ENCODE measurements at places on chromosomes 13 and 19.
A peak's percentile ranks its signal among the peaks of the same experiment; 100 is the strongest.

DNA sequence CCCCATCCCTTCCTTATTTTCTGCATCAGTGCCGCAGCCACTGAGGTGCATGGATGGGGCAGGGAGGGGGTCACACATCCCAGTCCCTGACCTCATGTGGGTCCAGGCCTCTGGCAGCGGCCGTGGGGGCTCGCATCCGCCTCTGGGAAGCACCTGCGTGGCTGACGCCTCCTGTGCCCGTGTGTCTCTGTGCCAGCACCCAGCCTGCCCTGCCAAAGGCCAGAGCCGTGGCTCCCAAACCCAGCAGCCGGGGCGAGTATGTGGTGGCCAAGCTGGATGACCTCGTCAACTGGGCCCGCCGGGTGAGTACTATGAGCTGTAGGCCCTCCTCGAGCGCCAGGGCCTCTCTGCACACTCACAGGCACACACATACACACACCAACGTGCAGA lies 4.9 kb downstream of the NDUFS7 start:
- DNase-seq = no peak

DNA sequence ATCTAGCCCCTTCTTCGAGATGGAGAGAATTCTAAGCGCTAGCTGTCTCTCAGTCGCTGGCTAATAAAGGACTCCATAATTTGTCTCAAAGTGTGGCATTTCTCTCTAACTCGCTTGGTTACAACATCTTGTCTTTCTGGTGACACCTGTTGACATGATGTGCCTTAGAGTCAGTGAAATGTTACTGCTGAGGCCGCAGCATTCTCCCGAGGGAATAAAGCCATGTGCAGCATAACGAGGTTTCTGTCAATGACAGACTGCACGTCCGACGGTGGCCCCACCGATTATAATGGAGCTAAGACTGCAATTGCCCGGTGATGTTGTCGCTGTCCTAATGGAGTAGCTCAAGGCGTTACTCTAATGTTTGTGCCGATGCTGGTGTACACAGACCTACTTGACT lies 20.3 kb upstream of the GPR32 start:
- no peak for DNase-seq

GRCh38 chr13:41136396-41137031 lies 3.9 kb upstream of the KBTBD6 start:
- no peak for DNase-seq

DNA sequence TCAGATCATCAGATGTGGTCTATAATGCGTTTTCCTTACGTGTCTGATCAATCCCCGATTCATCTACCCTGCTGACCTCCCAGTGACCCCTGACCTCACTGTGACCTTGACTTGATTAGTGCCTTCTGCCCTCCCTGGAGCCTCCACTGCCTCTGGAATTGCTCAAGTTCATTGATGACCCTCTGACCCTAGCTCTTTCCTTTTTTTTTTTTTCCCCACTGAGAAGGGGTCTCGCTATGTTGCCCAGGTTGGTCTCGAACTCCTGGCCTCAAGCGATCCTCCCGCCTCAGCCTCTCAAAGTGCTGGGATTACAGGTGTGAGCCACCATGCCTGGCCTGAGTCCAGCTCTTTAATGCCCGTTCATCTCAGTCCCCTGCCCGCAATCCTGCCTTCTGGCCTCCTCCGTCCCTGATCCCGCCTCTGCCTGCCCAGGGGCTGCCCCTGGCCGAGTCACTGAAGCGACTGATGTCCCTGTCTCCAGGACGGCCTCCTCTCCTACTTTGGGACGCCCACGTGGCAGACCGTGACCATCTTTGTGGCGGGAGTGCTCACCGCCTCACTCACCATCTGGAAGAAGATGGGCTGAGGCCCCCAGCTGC lies 4.0 kb upstream of the FTL start:
- no peak for DNase-seq

DNA sequence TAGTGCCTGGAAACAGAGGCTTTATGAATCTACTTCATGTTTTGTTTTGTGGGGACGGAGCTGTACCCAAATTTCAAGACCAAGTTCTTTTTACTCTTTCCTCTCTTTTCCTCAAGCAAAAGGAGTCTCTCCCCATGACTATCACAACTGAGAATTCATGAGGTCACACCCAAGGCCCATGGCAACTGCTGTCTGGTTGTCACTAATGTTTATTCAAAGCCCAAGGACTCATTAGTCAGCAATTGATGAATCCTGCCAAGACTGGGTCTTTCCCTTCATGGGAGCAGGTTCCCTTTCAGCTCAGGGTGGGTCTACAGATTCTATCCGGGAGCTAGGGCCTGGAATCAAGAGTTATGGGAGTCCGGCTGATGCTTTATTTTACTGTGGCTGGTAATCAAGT lies 441.5 kb upstream of the PCDH20 start:
- DNase-seq = no peak

DNA sequence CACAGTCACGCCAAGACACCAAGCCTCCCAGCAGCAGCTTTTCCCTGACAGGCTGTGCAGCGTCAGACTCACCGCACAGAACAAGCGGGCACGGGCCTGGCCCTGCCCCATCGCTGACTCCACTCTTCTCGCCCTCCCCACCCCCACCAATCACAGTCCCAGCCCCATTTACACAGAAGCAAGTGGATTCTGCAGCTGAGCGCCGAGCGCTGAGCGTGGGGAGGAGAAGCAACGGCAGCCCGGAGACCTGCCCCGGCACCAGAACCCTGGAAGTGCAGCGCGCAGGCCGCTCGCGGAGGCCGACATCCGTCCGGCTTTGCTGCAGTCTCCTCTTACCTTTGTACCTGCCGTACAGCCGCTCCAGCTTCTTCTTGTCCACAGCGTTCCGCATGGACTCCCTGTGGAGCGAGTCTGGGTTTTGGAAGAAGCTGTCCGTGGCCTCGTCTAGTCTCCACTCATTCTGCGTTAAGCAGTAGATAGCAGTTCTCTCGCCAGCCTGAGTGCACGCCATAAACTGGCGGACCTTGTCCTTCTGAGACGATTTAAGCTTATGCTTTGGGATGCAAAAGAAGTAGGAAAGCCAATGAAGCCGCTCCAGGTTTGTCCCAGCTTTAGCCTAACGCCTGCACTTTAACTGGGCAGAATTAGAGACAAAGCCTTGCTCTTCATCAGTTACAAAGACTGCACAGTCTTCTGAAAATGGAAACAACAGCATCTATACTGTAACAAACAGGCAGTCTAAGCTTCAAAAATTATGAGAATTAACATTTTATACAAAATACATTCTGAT lies 6.8 kb downstream of the DCUN1D2 start:
- DNase-seq = no peak

DNA sequence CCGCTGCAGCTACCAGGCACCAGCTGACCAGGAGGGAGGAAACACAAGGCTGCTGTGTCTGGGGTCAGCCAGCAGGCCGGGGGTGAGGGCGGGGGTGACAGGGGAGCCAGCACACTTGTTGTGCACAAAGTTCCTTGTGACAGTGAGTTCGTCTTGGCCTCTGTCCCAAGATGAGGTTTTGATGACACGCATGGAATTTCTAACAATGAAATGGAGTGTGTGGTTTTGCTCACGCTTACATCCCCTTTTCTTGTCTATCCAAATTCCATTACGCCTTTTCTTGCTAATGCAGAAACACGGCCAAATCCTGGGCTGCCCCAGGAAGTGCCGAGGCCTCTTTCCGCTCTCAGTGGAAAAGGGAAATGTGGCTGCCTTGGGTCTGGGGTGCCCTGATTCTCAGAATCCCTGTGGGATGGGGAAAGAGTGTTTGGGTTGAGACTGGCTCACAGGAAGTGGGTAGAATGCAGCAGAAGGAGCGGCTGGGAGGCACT lies 73.8 kb downstream of the GADD45B start:
- DNase-seq = peak; percentile 89

GRCh38 chr19:39411081-39411831 lies 1.2 kb upstream of the PLEKHG2 start:
- DNase-seq = peak; percentile 40

DNA sequence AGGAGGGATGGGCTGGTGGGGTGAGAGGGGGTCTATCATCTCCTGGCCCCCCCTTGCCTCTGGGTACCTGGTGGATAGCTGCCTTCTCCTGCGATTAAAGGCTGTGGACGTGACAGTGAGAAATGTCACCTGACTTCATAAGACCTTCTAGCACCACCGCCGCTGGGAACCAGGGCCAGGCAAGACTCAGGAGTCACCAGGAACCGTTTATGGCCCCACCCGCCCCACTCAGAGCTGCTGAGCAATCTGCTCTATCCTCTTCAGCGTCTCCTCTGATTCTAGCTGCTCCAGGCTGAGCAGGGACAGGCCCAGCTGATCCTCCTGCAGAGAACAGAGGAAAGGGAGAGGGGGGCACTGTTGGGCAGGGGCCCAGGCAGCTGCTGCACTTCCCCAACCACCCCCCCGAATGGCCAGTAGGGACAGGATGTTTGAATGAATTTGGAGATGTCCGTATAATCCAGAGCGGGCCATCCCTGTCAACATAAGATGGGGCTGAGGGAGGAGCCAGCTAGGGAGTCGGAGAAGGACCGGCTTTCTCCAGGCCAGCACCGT lies 10.9 kb downstream of the KLC3 start:
- DNase-seq = no peak

DNA sequence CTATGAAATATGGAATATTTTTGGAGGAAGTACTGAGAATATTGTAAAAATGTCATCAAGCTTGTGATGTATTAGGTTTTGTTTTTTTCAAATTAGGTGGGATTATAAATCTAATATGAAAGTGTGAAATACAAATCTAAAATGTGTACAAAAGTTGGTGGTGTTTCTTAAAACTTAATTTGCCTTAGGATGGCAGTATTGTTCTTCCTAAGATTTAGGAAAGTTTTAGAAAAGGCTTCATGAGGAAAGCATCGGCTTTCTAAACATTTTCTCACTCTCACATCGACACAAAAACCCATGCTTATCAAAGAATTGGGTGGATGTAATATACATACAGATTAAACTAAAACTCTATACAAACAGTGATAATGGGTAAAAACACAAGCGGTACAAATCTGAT lies 972.0 kb upstream of the PCDH20 start:
- DNase-seq = no peak

- no peak for DNase-seq
These were observed 4.6 kb upstream of the PRR20A start for GRCh38 chr13:57136093-57136492.

GRCh38 chr13:37539170-37539569 lies 59.4 kb downstream of the POSTN start:
- no peak for DNase-seq

DNA sequence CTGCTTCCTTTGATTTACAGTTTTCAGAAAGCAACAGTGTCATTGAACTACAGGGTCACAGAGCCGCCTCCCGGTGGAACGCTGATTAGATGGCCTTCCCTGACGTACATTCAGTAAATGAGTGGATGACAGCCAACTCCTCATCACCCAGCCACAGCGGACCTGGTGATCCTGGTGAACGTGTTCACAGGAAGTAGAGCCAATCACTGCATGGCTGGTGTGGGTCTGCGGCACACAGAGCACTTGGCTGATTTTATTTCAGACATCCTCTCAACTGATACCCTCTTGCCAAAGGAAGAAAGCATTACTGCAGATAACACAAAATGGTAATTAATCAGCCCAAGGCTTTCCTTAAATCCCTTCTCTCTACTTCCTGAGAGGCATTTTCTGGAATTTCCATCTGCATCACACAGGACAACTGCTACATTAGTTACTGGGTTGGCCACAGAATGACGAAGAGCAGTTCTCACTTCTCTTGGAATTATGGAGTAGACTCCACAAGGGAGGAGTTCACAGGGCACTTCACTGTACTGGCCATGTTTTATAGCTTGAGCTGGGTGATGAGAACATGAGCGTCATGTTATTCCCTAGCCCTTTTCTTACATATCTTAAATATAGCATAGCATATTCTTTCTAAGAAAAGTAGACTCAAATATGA lies 84.0 kb upstream of the SLC7A1 start:
- DNase-seq = no peak

DNA sequence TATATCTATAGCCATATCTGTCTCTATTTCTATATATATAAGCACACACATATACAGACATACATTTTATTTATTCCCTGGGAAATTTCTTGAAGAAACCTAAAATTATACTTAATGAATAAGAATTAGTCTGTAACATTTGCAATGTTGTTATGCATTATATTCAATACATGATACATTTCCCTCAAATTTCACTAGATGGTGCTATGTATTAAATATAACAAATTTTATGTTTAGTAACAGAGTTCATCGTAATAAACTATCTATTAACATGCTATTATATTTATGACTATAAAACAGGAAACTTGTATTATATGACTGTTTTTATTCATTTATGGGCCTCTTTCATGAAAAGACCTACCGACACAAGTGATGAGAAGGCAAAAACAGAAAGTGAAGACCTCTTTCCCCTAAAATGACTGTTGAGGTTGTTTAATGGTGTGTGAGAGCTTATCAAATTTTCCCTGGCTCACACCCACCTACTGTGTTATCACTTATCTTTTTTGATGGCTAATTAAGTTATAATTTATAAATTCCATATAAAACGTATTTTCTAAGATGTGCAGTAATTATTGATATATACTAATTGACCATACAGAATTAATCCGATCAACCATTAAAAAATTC lies 881.9 kb downstream of the SLITRK6 start:
- DNase-seq = peak; percentile 35

DNA sequence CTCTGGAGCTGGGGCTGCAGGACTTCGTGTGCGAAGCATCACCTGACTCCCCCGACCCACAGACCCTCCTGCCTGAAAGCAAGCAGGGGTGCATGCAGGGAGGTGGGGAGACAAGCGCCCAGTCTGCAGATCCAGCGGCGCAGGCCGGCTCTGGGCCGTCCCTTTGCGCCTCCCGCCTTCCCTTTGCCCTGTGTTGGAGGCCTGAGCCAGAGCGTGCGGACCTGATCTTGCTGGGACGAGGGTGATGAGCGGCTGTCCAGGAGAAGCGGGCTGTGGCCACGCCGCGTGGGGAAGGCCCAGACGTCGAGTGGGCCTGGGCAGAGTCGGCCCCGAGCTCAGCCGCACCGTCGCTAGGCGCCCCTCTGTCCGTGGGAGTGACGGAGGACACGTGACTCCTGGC lies 5.3 kb upstream of the GRTP1 start:
- no peak for DNase-seq

GRCh38 chr19:33329736-33330135 lies 27.4 kb upstream of the CEBPA start:
- DNase-seq = peak; percentile 35

DNA sequence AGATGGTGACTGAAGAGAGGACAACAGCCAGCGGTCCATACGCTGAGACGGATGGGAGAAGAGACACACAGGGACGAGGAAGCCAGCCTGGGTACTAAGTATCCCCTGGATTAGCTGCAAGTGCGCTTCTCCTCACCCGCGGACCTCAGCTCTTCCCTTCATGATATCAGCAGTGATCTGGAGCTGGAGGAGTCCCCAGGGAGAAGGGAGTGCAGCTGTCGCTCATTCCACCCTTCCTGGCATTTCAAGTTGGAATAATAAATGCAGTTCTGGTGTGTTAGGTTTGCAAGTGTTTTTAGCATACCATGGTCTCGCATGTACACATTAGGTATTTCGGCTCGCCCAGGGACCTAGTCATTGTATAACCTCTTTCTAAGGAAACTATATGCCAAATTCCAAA lies 88.5 kb upstream of the C1QTNF9B start:
- no peak for DNase-seq

DNA sequence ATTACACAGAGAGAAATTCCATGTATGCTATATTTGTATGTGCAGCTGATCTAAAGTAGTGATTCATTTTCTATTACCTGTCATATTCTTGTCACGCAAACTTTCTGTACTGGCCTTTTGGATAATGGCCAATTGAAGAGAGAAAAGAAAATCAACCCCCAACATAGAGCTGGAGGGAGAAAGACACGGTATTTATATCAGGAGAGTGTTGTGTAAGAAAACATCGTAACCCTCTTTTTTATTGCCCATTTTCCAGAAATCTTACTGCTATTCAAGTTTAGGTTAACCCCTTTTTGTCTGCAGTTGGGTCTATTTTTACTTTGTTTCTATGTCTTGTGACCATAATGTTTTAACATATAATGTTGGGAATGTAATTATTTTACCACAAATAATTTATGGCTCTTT lies 27.9 kb downstream of the DGKH start:
- DNase-seq = no peak
